IPS DF 6.9 (cell line): ENCODE measurements at places on chromosomes 3 and 15.

- H3K4me3 ChIP-seq, result no peak overlapping the region
- no peak overlapping the region for H3K27ac ChIP-seq
- H3K27me3 ChIP-seq, result no peaks in the 10 kb centered on the region
- H3K36me3 ChIP-seq, result peaks cover 30% of the 10 kb centered on the region
- no peaks in the 10 kb centered on the region for H3K4me1 ChIP-seq
Observed at GRCh38 chr3:10280177-10280529, 12.6 kb downstream of the GHRL start.

DNA sequence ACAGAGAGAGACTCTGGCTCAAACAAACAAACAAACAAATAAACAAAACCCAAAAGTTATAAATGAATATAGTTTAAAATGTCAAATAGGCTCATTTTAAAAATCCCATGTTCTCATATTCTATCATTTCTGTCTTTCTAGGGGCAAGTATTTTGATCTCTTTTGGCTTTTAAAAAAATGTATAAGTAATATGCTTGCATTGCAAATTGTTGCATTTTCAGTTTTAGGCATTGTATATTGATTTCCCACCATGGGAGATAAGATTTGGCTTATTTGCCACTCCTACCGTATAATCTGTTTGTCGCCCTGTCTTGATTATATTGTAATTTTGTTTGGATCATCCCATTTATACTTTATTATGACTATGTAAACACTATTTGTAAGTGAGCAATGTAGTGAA lies 70.6 kb downstream of the PIAS1 start:
- no peaks in the 10 kb centered on the region for H3K36me3 ChIP-seq
- DNase-seq, result no peak
- H3K27me3 ChIP-seq, result no peaks in the 10 kb centered on the region
- H3K27ac ChIP-seq, result no peak overlapping the region
- H3K4me1 ChIP-seq, result no peaks in the 10 kb centered on the region
- no peak overlapping the region for H3K4me3 ChIP-seq

GRCh38 chr15:98683831-98684230 lies 35.5 kb downstream of the IGF1R start:
- no peaks in the 10 kb centered on the region; the same call in 1 of the 2 replicates for H3K36me3 ChIP-seq
- H3K27ac ChIP-seq, result no peak overlapping the region
- H3K4me3 ChIP-seq, result no peak overlapping the region
- H3K4me1 ChIP-seq, result peaks cover 23% of the 10 kb centered on the region

GRCh38 chr3:156976933-156977332 lies 150.8 kb downstream of the LEKR1 start:
- H3K4me1 ChIP-seq, result peaks cover 1% of the 10 kb centered on the region; the same call in 1 of the 2 replicates
- no peak overlapping the region for H3K4me3 ChIP-seq
- no peaks in the 10 kb centered on the region for H3K27me3 ChIP-seq
- no peaks in the 10 kb centered on the region for H3K36me3 ChIP-seq
- no peak overlapping the region for H3K27ac ChIP-seq

GRCh38 chr15:90336705-90337141 lies 15.4 kb upstream of the ZNF774 start:
- no peak for DNase-seq
- peaks cover 2% of the 10 kb centered on the region; the same call in 1 of the 2 replicates for H3K4me1 ChIP-seq
- H3K4me3 ChIP-seq, result no peak overlapping the region
